HFFc6 (cell line): ENCODE measurements at places on chromosomes 11 and 22. TPM values are rescaled to one million over a fixed set of nuclear protein-coding genes. Genes with fewer than 3 reads are reported as not detected.

The EXPH5 gene
- 0.21 to 0.89 TPM (median 0.27 TPM) in 3 replicates for total RNA-seq

DNA sequence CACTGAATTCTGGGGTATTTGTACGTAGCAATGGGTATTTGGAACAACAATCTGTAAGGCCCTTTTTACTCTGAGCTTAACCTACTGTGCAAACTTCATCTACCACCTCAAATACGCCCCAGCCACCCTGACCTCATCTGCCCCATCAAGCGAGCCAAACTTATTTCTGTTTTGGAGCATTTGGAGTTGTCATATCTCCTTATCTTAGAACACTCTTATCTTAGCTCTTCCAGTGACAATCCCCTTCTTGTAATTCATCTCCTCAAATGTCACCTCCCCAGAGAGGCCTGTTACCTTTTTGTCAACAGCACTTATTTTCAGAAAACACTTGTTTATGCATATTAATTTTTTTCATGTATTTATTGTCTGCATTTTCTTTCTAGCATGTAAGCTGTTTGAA is 4.7 kb upstream of the MSANTD2 start:
- no peak for DNase-seq
- H3K27ac ChIP-seq = no peak overlapping the region
- H3K4me1 ChIP-seq = peaks cover 21% of the 10 kb centered on the region
- no peaks in the 10 kb centered on the region for H3K36me3 ChIP-seq
- no peak overlapping the region for H3K4me3 ChIP-seq

The OSBP gene
- total RNA-seq = 38.2 to 42.8 TPM (median 40.2 TPM) in 3 replicates

DNA sequence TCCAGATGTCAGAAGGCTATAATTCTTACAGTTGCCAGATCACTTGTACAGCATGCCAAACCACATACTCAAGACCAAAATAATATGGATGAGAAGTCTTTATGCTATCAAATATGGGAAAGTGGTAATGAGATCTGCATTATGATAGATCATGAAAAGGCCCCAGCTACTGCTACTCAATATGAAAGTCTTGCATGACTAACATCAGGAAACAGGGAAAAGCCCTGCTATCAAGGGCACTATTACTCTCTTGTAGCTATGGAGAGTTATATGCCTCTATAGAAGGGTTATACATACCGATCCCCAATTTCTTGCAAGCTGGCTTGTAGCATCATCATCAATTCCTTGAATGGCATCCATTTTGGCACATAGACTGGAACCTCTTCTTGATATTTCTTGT is 30.2 kb upstream of the TMPRSS5 start:
- H3K36me3 ChIP-seq = no peaks in the 10 kb centered on the region
- H3K4me3 ChIP-seq = no peak overlapping the region
- H3K4me1 ChIP-seq = no peaks in the 10 kb centered on the region
- no peaks in the 10 kb centered on the region for H3K27me3 ChIP-seq
